Cortex of kidney (tissue), 1 donor: ENCODE measurements at places on chromosomes 5 and 9.

DNA sequence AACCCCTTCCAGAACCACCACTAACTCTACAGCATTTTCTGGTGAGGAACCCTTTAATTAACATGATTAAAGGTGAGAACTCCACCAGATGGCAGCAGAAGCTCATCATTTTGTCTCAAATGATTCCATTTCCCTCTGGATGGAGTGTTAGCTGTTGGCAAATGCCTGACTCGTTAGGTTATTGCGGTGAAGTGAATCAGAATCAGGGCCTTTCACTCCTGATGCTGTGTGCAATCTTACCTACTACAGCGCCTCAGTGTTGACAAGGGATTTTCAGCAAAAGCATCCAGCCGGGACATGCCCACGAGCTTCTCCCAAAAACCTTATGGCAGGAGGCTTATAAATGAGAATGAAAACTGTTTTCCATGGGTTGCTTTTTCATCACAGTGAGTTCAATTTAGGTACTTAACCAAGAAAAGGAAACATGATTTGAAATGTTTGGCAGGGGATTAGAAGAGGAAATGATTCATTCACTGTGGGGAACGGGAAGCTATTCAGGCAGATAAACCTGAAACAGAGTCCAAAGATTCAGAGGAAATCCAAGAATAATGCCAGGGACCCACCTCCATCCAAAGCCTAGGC, 48.0 kb upstream of the CAST start:
- no peak for DNase-seq

- DNase-seq, result no peak
Observed at GRCh38 chr5:12902611-12903010, 998.4 kb upstream of the CTNND2 start.

GRCh38 chr5:115389799-115390382, 93.4 kb upstream of the CCDC112 start:
- no peak for DNase-seq

DNA sequence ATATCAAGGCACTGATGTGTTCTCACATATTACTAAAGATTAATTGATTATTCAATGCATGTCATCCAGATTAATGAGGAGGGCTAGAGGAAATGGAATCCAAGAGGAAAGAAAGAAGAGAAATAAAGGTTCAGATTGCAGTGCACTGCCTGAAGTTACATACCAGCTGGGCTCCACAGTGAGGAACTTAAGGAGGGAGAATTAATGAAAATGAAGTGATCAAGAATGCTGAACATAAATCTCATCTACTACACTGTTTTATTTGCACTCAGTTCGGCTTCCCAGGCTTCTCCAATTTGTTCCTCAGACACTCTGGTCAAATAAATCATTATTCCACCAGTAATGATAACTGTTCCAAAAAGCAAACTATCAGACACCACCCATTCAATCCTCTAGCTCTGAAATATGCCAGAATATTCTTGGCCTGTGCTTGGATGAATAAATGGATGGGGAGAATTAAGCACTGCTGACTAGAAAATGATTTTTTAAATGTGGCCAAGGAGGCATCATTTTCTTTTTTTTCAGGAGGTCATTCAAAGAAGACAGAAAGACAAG, 88.6 kb upstream of the FBN2 start:
- DNase-seq, result no peak

DNA sequence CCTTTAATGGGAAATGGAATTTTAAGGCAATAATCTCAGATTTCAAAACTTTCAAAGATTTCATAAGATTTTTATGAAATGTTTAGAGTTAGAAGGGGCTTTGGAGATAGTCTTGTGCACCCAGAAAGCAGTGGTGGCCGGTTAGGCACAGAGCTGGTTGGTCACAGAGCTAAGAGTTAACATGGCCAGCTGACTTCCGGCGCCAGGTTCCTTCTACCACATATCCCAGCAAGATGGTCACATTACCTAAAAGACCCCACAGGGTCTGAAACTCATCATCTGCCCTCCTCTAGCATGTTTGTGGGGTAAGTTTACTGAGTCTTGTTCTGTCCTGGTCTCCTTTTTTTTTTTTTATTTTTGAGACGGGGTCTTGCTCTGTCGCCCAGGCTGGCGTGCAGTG, 19.3 kb downstream of the QRFP start:
- DNase-seq, result no peak

DNA sequence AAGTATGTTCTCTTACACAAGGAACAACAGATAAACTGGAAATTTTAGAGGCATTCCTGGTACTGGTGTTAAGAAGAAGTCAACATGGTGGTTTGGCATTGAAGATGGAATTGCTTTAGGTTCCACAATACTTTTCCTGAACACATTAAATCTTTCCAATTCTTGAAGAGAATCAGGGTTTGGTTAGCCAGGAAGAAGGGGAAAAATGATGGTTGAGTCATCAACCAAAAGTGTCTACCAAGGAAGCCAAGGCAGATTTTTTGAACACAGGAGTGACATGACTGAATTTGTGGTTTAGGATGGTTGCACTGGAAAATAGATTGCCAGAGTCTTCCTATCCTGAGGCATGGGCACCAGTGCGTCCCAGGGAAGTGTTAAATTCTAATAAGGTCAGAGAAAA, 433.4 kb downstream of the TMEM38B start:
- no peak for DNase-seq

- DNase-seq, result no peak
Observed at GRCh38 chr5:111505096-111505495, 7.2 kb downstream of the STARD4 start.
